Activated T-cell treated with anti-CD3 and anti-CD28 coated beads for 1 hour (primary cell): ENCODE measurements at places on chromosomes 4 and X.

GRCh38 chr4:3369781-3370674 lies 71.7 kb upstream of the HGFAC start:
- DNase-seq: no peak

GRCh38 chrX:150200820-150201287 lies 162.3 kb upstream of the MAMLD1 start:
- peak; percentile 0 for DNase-seq

GRCh38 chr4:1047976-1048772 lies 36.7 kb downstream of the FGFRL1 start:
- DNase-seq: no peak

DNA sequence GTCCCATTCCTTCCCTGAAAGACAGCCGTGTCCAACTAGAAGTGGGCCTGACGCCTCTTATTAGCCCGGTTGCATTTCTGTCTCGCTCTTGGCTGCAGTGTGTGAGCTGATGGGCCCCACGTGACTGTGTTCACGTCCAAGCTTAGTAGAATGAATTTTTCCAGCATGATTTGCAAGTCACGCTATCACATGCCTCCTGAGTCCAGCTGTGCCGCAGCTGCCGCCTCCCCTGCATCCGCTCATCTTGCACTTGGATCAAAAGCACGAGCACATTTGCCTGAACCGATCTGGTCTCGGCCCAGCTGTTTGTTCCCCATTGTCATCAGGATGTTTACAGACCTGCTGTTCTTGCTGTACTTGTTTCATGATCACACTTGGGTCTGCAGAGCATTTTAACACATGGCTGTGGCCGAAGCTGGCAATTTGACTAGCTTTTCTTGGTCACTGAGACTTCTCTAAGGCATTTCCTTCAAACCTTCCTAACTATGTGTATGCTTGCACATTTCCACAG lies 126.5 kb downstream of the KIT start:
- DNase-seq: no peak

DNA sequence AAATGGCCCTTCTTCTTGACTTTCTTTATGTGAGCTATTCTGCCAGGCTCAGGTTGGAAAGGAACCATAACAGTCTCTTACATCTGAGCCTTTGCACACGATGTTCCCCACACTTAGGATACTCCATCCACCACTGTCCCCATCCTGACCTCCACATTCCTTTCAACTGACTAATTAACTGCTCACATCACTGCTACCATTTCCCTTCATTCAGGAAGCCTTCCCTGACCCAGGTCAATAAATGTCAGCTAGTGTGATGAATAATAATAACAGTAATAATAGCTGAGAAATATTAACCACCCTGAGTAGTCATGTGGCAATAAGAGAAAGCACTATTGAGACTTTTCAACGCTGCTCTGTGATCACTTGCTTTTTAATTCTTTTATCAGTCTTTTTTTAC lies 291.7 kb downstream of the KCNIP4 start:
- no peak for DNase-seq
